AG08396 (cell line): ENCODE measurements at places on chromosomes 2 and 18.

DNA sequence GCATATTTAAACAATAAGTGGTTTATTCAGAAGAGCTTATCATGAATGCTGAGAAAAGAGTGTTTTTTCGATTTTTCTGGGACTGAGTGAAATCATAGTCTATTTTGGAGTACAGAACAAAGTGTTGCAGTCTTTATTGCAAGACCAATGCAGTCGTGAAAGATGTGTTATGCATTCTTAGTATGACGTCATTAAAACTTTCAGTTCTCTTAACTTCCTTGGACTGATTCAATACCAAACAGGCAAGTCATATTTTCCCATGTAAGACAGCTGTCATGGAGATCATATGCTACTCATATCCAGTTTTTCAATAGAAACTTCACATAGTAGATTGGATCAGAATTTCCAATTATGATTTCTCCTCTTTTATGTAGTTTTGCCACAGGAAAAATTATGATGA lies 92.6 kb downstream of the RIT2 start:
- no peak for DNase-seq

GRCh38 chr18:57389271-57389670 lies 36.9 kb downstream of the ST8SIA3 start:
- no peak for DNase-seq

DNA sequence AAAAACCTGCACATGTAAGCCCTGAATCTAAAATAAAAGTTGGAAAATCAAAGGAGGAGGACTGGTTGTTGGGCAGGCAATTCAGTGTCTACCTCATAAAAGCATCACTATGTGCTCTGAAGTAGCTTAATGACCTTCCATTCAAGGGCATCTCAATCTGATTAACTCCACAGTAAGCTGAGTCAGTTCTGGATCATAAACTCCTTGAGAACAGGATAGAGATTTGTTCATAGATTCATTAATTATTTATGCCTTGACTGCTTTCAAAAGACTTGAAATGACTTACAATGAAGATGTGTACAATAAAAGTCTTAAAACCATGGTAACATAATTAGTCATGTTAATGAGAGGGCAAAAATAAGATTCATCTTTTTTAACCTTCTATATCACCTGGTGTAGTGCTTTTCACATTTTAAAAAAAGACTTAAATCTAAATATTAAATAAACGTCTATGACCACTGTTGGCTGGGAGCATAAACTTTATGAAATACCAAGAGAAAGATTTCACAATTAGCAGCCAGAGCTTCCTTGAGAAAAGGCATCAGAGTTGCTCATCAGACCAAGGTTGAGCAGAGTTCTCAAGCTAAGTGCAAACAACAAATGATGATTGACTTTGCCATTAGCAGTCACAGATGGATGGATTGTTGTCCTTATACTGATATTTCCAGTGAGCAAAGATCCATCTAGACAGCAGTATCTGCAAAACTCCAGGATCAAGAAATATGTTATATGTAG lies 237.3 kb upstream of the THUMPD2 start:
- DNase-seq, result no peak

- no peak for DNase-seq
Measured at GRCh38 chr2:205609113-205609512, 73.2 kb upstream of the NRP2 start.

DNA sequence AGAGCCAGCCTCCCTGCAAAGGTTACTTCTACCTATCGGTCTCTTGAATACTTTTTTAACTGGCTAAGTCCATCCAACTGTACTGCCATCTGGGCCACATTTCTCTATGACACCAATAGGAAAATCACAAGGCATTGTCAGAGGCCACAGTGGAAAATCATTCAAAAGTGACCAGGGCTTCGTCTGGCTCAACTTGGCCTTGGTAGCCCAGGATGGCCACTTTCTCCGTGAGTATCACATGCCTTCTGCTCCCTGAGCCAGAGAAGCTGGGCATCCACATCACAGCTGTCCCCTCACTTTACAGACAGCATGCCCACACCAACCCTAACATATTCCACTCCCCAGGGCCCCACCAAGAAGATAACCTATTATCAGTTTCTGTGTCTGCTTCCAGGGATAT lies 5.8 kb downstream of the CIB4 start:
- DNase-seq, result no peak

DNA sequence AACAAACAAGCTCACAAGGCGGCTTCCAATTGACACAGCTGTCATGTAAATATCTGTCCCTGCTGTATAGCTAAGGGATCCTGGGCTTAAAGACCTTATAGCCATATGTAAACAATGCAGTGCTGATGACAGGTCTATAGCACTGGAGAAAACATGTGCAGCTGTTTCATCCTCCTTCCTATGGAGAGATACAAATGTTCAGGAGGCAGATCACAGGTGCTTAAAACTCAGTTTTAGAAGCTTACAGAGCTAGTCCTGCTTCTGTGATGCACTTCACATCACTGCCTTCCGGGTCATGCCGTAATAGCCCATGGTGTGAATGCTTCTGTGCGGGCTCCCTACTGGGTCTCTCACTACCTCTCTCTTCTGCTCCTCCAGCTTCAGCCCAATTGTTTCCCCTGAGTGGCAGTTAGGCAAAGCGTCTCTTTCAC lies 262.4 kb upstream of the CHST9 start:
- DNase-seq, result no peak

- DNase-seq, result no peak
Measured at GRCh38 chr2:159462201-159462785, 154.1 kb downstream of the BAZ2B start.

DNA sequence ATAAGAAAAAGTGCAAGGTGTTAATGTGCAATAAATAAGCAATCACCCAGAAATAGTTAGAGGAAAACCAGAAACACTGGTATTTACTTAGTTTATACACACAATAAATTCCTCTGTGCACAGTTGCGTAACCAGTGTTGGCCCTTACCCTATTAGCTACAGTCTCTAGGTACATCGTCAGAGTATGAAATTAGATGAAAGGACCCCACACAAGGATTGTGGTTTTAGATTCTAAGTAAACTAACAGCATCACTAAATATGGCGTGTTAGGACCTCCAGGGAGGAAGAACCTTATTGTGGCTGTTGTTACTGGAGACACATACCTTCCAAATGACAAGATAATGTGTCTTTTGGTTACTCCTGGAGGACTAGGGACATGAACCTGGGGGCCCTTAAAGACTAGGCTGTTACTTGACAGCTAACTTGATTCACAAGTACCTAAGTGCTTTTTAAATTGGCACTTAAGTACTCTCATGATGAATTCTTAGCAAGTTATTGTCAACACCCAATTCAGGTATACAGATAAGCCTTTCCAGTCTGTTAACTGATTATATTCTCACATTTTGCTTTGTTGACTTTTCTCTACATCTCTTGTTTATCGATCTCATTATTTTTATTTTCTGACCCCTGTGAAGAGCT lies 115.3 kb downstream of the FEZ2 start:
- peak; percentile 9 for DNase-seq

DNA sequence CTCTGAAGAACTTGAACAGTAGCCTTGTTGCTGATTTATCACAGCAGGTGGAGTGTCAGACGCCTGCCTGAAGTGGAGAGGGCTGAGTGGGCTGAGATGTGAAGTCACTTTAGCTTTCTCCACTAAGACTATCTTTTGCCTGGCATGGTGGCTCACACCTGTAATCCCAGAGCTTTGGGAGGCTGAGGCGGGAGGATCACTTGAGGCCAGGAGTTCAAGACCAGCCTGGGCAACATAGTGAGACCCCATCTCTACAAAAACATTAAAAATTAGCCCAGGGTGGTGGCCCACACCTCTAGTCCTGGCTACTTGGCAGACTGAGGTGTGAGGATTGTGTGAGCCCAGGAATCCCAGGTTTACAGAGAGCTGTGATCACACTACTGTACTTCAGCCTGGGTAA lies 60.6 kb upstream of the TTC39C start:
- DNase-seq, result no peak

DNA sequence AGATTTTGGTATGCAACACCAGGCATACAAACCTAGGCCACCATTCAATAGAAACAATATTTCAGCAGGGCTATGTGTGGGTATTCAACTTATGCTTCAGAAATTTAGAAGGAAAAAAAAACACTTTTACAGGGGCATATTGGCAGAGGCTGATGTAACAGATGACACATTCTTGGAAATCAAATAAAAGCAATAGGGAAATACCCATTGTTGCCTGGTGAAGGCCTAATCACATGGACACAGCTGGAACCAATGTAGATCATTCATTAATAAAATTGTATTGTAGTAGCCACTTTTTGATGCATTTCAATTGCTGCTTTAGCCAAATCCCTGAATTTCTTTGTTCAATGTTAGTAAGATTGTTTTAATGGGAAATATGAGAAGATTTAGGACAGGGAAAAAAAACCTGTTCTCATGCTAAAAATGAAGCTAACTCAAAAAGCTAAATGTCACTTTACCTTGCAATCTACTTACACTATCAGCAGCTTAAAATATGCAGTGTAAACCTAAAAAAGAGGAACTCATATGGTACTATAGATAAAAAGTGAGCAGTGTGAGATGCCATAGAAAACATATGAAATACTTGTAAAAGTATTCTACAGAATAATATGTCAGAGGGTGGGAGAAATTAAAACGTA lies 289.4 kb downstream of the ZEB2 start:
- DNase-seq, result no peak
